ENCODE measurements at places on chromosomes 6 and 20.

DNA sequence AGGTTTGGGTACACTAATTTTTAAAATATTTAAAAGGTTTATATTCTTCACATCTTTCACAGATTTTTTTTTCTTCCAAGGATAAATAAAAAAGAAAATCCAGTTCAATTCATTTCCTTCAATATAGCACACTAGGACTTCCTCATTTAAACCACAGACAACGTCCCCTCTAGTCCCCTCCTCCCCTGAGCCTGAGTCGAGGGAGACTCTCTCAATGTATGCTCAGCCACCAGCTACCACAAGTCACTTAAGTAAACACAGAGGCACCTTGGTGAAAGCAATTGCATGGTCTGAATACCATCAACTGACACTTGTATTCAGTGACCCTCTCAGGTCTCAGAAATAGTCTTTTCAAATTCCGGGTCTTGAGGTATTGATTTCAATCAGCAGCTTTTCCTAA is 88.6 kb downstream of the SIM1 start:
- no peak for DNase-seq

DNA sequence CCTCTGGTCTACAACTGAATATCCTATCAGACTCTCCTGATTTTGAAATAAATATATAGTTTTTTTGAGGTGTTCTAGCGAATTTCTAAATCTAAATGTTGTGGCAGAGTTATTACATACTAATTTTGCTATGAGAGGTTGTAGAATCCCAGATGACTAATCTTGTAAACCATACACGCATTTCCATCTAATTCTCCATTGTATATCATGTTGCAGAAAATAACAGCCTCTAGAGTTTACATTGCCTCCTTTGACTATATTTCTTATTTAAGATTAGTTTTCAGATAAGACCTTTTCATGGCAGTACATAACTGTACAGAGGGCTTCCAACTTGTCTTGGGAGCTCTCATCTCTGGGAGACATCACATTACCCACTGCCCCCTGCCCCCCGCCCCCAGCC is 22.9 kb downstream of the PTPN1 start:
- DNase-seq = no peak

DNA sequence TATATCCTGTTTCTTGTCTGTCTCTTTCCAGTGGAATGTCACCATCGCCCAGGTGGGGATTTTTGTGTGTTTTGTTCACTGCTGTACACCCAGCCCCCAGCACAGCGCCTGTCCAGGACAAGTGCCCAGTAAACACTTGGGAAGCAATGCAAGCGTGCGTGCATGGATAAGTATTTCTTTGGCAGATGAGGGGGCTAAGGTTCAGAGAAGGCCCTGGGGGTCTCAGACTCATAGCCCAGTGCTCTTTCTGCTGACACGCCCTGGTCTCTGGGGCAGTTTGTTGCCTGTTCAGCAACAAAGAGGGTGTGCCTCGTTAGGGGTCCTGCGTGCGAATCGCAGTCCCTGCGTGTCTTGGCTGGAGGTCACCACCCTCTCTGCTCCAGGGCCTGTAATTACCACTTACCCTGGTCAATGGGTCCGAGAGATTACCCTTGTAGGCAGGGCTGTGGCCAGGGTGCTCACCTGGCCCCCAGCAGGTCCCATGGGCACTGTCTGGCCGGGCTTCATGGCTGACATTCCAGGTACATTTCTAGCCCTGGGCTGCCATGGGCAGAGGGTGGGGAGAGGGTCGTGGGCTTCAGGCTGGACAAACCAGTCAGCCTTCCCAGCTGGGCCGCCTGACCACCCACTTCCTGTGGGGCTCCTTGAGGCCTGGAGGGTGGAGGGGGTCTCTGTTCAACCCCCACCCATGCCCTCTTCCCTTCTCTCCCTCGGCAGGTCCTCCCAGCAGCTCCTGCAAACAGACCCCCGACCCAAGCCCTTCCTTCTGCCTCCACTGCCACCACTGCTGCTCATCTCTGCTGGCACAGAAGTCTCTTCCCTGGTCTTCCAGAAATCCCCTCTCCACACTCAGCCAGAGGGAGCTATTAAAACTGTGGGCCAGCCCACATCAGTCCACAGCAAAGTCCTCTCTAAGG is 87.1 kb downstream of the CEBPB start:
- DNase-seq = peak; percentile 48

DNA sequence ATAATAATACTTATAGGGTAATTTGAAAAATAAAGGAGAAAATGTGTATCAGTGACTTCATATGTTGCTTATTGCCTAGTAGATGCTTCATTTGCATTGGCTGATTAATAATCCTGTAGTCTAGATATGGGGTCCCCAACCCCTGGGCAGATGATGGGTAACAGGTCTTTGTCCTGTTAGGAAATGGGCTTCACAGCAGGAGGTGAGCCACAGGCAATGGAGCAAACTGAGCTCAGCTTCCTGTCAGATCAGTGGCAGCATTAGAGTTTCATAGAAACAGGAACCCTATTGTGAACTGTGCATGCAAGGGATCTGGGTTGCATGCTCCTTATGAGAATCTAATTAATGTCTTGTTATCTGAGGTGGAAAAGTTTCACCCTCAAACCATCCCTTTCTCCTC is 1049.5 kb upstream of the EPHA7 start:
- no peak for DNase-seq

DNA sequence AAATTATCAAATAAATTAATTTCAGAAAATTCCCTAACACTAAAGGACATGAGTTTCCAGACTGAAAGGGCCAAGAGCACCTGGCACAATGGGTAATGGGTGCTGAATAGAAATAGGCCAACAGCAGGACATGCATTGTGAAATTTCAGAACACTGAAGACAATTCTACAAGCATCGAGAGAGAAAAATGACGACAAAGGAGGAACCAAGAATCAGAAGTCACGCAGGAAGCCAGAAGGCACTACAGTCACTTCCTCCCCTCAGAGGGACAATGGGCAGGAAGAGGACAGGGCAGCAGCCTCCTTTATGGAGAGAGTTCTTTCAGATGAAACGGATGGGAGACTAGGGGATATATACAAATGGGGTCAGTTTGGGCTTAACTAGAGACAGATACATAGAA is 29.6 kb downstream of the PCNA start:
- DNase-seq = no peak

GRCh38 chr6:71239694-71240093 is 48.9 kb upstream of the OGFRL1 start:
- DNase-seq = no peak

- no peak for DNase-seq
These were observed 136.3 kb downstream of the SULF2 start for GRCh38 chr20:47648943-47649342.

GRCh38 chr20:46512943-46513844 is at the start of gene ZNF334:
TSS of gene ZNF334 (minus strand) at chr20:46513559. CDS start at chr20:46512102, 1,457 bp downstream.
- peak; percentile 76 for DNase-seq

DNA sequence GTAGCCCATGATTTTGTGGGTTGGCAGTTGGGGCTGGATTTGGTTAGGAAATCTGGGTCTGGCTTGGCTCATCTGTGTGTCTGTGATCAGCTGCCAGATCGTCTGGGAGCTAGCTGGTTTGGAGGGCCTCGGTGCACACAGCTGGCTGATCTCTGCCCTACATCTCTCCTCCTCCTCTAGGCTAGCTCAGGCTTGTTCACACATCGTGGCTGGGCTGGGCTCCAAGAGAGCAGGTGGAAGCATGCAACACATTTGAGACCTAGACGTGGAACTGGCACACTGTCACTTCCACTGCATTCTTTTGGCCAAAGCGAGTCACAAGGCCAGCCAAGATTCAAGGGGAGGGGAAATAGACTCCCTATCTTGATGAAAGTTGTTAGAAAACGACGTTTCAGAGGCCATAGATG is 15.9 kb downstream of the NDUFAF5 start:
- peak; percentile 93 for DNase-seq

GRCh38 chr6:148709577-148709976 is 37.3 kb upstream of the UST start:
- no peak for DNase-seq

DNA sequence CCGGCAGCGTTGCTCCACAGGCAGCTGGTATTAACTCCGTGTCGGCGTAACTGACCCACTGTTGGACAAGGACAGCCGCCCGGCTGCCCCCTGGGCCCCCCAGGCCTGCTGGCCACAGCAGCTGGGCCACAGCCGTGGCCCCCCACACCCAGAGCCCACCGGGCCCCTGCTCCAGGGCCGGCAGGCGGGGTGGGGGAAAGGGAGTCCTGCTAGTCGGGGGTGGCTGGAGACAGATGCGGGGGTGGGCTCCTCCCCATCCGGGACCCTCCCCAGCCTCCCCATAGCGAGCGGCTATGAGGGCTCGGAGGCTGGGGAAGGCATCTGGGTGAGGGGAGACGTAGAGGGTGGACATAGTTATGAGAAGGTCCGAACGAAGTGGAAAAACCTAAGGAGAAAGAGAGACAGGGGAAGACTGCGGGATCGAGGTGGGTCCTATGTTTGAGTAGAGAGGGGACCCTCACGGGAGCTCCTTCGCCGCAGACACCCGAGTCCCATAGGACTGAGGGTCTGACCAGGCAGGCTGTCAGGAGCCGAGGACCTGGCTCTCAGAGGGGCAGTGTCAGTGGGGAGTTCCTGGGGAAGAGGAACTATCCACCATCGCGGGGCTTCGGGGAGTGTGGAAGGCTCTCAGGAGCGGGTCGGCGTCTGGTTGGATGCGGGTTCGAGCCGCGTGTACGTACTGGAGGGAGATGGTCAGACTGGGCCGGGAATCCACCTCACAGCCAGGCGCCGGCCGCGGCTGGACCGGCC is 511 bp downstream of the VARS1 start:
- no peak for DNase-seq

- no peak for DNase-seq
These were observed 335.3 kb downstream of the CD83 start for GRCh38 chr6:14452567-14453527.

GRCh38 chr6:89413006-89413400 is 930 bp upstream of the RRAGD start:
- no peak for DNase-seq

DNA sequence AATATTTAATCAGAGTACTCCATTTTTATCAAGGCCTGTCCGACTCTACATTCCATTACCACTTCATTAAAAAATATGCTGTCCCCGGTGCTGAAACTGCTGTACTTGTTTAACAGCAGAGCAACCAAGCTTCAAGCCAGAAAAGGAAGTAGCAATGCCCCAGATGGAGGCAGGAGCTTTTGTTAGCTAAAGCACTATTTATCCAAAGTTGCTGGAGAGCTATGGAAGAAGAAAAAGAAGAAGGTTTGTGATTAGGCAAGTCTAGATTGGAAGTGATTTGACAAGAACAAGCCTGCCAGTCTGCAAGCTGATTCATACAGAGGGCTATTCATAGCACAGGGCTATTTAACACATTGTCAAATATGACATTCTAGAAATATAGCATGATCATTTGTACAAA is 160.9 kb upstream of the SPTLC3 start:
- no peak for DNase-seq

DNA sequence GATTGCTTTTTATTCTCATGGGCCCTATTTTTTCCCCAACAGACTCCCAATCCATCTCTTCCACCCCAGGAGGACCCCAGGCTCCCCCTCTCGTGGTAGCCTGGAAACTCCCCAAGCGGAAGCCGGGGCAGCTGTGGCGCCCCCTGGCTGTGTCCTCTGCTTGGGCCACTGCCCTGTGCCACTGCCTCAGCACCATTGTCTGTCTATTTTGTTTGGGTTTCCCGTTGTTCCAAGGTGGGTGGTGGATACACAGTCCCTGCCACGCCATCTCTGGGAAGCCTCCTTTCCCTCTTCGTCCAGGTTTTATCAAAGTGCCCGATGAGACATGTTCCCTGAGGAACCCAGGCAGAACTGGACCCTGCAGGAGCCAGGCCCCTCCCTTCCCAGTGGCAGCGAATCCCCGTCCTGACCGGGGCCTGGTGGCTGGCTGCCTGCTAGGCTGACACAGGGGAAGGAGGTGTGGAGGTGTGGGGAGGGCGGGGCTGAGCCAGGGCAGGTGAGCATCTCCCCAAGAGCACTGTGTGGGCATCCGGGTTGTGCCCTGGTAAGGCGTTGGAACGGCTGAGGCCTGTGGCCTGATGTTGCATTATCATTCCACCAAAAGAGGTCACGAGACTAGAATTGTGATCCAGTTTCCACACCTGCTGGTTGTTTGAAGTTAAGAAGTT is 228.2 kb downstream of the CDH4 start:
- no peak for DNase-seq

GRCh38 chr20:32209850-32210605 is 2.3 kb downstream of the POFUT1 start:
- no peak for DNase-seq

DNA sequence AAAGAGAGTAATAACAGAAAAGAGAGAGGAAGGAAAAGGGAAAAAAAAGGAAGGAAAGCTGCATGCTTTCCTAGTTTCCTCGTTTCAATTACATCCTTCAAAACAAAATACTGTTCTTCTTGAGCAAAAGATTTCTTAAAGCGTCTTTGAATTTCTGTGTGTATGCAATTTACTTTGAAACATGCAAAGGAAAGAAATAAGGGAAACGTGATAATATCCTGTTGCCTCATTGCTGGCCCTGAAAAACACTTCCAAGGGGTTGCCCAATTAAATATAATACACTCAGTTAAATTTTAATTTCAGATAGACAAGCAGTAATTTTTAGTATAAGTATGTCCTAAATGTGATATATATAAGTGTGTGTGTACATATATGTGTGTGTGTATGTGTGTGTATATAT is 51.2 kb upstream of the TPD52L1 start:
- no peak for DNase-seq

DNA sequence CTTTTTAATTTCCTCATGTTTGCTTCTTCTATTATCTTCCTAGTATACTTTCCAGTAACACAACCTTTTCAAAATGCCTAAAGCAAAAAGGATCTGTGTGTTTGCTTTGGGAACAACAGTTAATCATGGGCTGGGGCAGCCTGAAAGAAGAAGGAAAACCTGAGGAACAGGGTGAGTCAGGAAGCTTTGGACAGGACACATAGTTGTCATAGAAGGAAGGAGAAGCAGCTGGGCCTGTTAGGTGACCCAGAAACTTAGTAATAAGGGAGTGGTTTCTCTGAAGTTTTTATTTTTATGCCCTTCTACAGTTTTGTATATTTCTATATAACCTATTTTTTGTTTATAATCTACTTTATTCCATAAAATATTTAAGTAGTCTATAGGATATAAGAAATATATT is 61.4 kb downstream of the CD24 start:
- no peak for DNase-seq

DNA sequence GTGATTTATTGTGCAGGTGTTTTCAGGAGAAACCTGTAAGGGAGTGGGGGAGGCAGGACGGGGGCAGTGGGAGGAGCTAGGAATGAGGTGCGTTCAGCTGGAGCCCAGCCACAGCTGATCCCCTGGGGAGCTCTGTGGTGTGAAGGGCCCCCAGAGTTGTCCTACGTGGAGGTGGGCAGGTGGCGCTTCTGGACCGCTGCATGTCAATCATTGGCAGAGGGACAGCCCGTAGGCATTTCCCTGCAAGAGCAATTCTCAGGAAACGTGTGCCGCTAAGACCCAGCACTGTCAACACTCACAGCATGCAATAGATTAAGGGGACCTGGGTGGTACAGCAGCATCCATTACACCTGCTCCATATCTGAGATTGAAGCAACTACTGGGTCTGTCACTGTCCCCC is 88.0 kb downstream of the PRND start:
- no peak for DNase-seq

- DNase-seq = no peak
These were observed 1.0 kb downstream of the RALGAPA2 start for GRCh38 chr20:20711413-20711812.
